ENCODE measurements at places on chromosomes 16 and 17. TPM values are rescaled to one million over a fixed set of nuclear protein-coding genes. Genes with fewer than 3 reads are reported as not detected.

- peak; percentile 43 for ATAC-seq
Observed at GRCh38 chr17:82685291-82685690, 13.2 kb downstream of the RAB40B start.

DNA sequence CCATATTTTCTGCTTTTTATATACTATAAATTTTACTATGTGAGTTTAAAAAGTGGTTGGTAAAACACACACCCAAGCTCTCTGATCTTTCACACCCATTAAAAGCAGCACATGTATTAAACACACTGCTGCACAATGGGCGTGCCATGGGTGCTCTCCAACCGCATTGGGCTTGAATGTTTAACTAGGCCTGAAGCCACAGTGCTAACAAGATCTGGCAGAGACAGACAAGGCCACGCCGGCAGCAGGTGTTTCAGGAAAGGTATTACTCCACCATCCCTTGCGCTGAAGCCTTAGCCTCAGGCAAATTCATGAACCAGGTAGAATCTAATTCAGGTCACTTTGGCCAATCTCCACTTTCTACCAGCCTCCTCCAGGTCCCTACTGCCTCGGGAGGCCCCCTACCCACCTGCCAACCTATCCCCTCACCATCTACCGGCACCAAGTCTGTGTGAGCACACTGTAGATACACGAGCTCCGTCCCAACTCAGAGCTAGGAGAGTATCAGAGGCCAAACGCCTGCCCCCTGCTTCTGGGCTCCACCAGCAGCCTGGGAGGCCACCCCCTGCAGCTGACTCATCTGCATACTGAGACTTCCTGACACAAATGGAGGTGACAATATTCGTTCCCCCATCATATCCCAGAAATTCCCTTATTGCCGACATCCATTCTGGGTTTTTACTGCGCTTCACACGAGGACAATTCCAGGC is 95.0 kb downstream of the ADCY9 start:
- ATAC-seq = peak; percentile 96

GRCh38 chr17:48589831-48590606 is at the start of gene HOXB3:
TSS of gene HOXB3 (minus strand) at chr17:48590241. CDS start at chr17:48552474, 37,767 bp downstream.
- no peak for ATAC-seq

DNA sequence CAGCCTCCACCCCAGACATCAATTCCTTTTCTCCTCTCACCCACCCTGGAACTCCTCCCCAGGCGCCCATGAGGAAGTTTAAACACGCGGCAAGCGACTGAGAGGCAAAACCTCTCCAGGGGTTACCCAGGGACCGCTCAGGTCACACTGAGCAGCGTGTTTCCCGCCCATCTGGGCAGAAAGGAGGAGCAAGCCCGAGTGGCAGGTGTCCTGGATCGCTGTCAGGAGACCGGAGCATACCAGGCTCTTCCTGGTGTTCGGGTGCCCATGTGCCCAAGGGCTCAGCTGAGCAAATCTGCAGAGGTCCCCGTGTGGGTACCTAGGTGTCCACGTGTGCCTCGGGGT is 491 bp downstream of the SLC25A19 start:
- peak; percentile 57 for ATAC-seq

- ATAC-seq = peak; percentile 51
Observed at GRCh38 chr17:7191571-7192270, 12.6 kb upstream of the ASGR1 start.

GRCh38 chr17:39391448-39391847 is 10.0 kb downstream of the FBXL20 start:
- no peak for ATAC-seq

GRCh38 chr17:22443061-22443460 is 750.7 kb downstream of the KCNJ18 start:
- ATAC-seq = no peak

- no peak for ATAC-seq
Observed at GRCh38 chr17:49018116-49018612, 21.0 kb downstream of the IGF2BP1 start.

GRCh38 chr17:15123593-15124263 is 141.4 kb downstream of the PMP22 start:
- ATAC-seq = no peak

DNA sequence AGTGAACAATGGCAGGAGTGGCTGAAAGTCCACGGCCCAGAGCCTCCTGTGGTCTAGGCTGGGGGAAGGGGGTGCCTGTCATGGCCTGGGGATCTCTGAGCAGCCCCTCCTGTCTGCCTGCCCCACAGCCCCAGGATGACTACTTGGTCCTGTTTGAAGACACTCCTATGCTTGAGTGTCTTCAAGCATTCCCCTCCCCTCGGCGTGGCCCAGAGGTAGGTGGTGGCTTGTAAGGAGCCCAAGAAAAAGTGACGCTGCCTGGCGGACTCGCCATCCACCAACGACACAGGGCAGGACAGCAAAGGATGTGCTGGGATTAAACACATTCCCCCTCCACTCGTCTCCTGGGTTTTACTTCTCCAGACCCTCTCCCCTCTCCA is 5.7 kb downstream of the SULT1A1 start:
- ATAC-seq = no peak

DNA sequence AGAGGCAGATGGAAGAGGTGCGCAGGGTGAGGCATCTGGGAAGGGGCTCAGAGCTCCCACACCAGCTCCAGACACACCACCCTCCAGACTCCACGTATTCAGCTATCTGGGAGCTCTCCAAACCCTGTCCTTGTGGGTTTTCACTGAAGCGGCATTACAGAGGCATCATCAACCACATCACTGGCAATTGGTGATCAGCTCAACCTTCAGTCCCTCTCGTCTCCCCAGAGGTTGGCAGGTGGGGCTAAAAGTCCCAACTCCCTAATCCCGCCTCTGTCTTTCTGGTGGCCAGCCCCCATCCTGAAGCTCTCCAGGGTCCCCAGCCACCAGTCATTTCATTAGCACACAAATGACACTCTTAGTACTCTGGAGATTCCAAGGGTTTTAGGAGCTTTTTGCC is 123.9 kb downstream of the KCNJ12 start:
- no peak for ATAC-seq

DNA sequence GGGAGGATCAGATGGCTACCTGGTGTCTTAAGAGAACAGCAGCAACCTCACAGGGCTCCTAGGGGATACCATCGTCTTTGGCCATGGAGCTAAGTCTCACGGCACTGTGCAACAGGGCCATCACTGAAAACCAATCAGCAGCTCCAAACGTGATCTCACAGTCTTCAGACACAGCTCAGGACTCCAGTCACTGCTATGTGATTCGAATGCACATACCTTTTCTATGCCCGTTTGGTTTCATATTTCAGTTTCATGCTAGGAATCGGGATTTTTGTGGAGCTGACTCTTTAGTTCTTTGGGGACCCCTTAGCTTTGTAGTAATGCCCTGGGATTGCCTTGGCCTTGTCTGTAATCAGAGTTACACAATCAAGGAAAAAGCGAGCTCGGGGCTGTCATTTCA is 162.8 kb upstream of the CDH11 start:
- no peak for ATAC-seq

GRCh38 chr17:44417553-44417952 is 28.1 kb upstream of the ITGA2B start:
- peak; percentile 96 for ATAC-seq

DNA sequence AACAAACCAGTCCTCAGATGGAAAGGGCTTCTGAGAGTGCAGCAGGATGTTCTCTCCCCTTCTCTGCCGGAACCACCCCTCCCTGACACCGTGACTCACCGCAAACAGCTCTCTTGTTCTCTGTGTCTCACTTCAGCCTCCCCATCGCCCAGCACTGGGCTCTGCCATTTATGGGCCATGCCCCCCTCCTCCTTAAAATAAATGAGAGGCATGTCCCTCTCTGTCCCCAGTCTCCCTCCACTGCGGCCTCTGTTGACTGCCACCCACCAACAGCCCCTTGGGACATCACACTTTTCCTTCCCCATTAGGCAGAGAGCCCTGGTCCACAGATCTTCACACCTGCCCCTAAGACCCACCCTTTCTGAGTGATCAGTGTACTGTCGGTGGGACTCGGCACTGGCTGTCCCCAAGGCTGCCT is 6.3 kb downstream of the CCDC102A start:
- peak; percentile 33 for ATAC-seq

GCGR gene
- 0.08 TPM for total RNA-seq

ABCA8 gene
- 0.72 TPM for total RNA-seq

KRT17 gene
- total RNA-seq = 380 TPM

KRTAP2-1 gene
- not detected for total RNA-seq

GP2 gene
- not detected for total RNA-seq

CDH1 gene
- total RNA-seq = 334 TPM

CPPED1 gene
- 26.1 TPM for total RNA-seq

Data from esophagus mucosa (tissue), 1 donor.